ENCODE measurements at places on chromosomes 3 and 15.

DNA sequence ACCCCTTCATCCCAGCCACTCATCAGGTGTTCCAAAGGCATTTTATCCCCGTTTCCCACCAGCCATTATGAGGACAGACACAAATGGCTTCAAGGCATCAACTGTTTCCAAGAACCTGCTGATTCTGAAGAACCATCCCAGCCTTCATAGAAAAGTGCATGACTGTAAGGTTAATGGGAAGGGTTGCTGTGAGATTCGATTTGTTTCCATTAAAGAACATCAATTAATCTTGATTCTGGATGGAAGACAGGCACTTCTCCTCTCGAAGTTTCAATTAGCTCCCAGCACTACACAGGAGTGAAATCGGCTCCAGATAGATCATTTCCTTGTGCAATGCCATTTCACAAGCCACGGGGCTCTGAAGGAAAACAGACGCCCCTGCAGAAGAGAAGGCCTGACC is 25.8 kb downstream of the SRGAP3 start:
- DNase-seq: no peak

DNA sequence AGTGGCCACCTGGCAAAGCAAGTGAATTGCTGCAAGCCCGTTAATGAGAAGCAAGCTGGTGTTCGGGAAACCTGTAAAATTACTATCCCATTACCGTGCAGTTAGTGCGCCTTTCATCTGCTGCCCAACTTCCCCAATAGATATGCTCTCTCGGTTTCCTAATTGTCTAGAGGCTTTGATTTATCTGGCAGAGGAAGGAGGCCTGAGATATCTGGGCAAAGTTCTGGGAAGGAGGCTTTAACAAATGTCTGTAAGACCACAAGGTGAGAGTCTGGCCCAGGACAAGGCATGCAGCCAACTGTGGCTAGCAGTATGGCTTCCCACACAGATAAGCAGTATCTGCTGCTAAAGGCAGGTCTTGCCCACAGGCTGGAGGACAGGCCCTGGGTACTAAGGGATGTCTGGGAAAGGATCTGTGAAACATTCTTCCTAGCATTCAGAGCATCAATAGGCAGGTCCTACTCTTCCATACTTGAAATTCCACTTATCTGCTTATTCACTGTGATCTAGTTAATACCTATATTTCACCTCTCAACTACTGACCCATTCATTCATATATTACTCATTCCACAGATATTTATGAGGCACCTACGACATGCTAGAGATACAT is 130.0 kb upstream of the SLC2A2 start:
- DNase-seq: no peak

GRCh38 chr3:160501325-160501724 is 51.7 kb upstream of the TRIM59 start:
- no peak for DNase-seq

GRCh38 chr3:65662095-65662494 is 376.6 kb downstream of the MAGI1 start:
- no peak for DNase-seq

- no peak for DNase-seq
Observed at GRCh38 chr15:89117790-89118189, 29.5 kb downstream of the ABHD2 start.

DNA sequence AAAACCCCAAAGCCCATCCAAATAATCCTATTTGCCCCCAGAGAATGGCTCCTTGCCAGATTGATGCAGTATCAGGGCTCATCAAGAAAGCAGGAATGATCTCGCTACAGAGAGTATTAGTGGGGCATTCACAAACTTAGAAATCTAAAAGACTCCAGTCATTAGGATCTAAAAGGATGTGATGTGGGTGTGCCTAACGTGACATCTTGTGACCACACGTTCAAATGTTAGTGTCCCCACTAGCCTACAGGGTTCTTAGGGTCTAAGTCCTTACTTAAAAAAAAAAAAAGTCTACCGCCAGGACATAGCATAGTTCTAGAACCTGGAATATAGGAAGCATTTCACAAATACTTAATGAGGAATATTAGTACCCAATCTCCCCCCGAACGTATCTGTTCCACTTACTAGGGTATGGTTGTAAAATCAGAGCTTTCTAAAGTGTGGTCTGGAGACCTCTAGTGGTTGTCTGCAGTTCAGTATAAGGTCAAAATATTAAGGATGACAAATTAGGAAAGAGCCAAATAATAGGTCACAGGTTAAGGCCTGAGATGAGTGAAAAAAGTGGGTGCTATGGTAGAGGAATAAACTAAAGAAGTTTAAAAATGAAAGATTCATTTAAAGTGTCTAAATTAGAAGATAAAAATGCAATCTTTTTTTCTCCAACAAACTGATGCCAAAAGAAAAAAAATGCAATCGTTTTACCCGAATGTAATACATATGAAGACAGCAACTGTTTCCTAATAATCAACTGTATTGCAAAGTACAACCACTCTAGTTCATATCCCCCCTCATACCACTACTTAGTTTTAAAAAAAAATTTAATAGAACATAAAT is 4.2 kb upstream of the CHRM5 start:
- no peak for DNase-seq

GRCh38 chr3:172124271-172124670 is 84.9 kb downstream of the FNDC3B start:
- no peak for DNase-seq

- DNase-seq: no peak
Observed at GRCh38 chr15:67109141-67110034, 44.0 kb downstream of the SMAD3 start.

DNA sequence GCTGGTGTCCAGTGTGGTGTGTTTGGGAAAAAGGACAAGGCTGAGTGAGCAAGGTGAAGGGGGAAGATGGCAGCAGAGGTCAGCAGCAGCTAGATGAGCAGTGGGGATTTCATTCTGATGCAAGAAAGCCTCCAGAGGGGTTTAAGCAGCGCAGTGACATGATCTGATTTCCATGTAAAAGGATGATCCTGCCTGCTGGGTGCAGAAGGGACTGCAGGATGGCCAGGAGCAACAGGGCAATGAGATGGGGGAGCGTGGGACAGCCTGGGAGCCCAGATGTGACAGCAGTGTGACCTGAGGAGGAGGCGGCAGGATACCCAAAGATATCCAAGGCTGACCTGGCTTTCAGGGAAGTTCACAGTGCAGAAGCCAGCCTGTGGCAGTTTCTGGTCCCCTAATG is 6.1 kb downstream of the WNT7A start:
- DNase-seq: no peak

DNA sequence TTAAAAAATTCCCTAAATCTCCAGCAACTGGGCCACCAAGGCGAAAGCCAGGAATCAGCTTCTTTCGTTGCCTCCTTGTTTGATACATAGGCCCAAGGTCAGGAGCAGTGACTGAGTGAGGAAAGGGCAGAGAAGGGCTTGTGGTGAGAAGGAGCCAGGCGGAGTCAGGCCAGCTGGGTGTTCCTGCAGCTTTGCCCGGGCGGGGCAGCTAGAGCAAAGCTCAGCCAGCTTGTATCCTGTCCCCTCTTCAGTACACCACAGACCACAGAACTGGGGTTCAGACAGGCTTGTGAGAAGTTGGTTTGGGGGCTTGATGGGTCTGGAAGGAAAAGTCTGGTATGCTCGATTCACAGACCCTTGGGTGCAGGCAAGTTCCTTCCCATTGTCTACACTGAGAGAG is 52.6 kb downstream of the CCK start:
- no peak for DNase-seq

GRCh38 chr3:188602111-188602510 is 448.2 kb downstream of the LPP start:
- DNase-seq: no peak

DNA sequence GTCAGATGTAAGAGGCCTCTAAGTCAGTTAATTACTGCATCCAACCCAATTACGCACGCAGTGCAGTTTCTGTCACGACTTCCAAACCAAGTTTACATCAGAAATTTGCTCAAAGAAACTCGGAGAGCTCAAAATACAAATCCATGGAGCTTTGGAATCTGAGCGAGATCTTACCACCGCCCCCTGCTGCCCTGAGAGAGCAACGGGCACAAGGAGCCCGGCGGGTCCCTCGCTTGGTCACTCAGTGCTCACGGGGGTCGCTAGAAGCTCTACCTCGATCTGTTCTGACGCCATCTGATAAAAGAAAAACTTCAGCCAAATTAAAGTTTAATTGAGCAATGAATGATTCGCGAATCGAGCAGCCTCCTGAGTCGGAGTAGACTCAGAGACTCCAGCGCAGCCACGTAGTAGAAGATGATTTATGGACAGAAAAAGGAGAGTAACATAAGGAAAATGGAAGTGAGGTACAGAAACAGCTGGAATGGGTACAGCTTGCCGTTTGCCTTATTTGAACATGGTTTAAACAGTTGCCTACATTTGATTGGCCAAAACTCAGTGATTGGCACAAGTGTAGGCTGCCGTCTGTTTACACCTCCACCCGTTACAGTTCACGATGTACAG is 232.7 kb upstream of the ATP10A start:
- DNase-seq: no peak

- DNase-seq: no peak
Observed at GRCh38 chr15:88307344-88307743, 50.8 kb upstream of the NTRK3 start.

DNA sequence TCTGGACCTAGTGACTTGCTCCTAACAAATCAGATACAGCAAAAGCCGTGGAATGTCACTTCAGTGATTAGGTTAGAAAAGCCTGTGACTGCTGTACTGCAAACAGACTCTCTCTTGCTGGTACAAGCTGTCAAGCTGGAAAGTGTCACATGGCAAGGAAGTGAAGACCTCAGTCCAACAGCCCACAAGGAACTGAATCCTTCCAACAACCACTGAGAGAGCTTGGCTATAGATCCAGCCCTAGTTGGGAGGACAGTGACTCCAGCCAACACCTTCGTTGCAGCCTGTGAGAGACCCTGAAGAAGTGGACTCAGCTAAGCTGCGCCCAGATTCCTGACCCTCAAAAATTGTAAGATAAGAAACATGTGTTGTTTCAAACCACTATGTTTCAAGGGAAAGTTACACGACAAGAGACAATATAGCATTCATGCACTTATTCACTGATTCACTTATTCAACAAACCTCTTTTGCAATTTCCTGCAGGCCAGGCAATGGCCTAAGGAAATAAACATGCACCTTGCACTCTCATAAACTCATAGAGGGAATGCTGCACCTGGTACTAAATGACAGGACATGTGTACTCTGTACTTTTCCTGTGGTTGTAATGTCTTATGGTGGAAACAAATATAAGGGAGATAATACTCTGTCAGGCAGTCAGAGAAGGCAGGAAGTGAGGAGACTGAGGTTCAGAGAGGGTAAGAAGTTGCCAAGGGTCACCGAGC is 142.9 kb downstream of the CADPS start:
- no peak for DNase-seq

DNA sequence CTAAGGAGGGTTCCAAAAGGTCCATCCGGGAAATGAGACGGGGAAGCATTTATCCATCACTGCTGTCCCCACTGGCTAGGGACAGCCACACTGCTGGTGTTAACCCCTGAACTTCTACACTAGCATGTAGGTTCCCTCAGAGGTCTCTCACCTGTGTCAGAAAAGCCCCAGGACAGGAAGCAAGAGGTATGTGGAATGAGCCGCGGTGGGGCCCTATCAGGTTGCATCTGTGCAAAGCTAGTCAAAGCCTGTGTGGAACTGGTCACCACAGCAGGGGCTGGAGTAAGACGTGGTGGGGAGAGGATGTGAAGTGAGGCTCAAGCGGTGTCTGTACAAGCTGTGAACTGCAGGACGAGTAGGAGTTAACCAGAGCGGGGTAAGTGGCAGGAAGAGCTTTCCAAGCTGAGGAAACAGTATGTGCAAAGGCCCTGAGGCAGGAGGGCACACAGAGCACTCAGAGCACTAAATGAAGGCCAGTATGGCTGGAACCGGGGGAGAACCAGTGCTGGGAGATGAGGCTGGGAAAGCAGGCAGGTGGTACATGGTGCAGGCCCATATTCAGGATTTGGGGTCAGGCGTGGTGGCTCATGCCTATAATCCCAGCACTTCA is 57.8 kb downstream of the MEGF11 start:
- no peak for DNase-seq

- DNase-seq: peak; percentile 48
Observed at GRCh38 chr3:155323063-155323666, 29.7 kb upstream of the STRIT1 start.

DNA sequence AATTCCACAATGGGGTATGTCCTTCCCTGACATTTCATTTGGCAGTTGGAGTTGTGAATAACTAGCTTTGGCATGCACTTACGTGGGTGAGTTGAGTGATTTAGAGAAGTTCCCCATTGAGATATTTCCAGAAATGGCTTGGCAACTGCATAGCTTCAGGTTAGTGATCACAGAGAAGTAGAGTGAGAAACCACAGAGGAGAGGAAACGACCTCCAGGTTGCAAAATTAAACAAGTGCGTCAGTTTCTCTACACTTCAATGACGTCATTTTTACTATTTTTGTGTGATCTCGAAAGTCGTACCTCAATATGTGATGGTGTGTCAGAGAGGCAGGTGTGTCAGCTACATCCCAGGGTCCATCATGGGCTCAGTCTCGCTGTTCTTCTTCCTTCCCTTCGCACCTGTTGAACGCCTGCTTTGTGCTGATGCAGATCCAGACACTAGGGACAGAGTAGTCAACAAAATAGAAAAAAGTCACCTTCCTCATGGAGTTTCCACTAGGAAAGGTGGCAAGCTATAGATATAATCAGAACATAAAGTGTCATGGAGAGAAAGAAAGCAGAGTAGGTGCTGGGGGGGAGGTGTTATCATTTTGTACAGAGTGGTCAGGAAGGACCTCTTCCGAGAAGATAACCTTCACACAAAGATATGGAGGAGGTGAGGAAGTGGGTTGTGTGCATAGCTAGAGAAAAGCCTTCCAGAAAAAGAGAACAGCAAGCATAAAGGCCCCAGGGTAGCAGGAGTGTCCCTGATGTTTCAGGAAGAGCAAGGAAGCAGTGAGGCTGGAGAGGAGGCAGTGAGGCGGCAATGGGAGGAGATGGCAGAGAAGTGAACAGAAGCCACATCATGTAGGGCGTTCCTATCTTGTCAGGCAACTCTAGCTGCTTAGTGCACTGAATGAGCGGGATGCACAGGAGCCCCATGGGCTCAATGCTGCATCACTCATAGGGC is 75.6 kb downstream of the MCTP2 start:
- DNase-seq: no peak

GRCh38 chr3:108546247-108546646 is 35.9 kb upstream of the MYH15 start:
- no peak for DNase-seq

GRCh38 chr15:70202756-70203155 is 105.0 kb upstream of the TLE3 start:
- DNase-seq: no peak

DNA sequence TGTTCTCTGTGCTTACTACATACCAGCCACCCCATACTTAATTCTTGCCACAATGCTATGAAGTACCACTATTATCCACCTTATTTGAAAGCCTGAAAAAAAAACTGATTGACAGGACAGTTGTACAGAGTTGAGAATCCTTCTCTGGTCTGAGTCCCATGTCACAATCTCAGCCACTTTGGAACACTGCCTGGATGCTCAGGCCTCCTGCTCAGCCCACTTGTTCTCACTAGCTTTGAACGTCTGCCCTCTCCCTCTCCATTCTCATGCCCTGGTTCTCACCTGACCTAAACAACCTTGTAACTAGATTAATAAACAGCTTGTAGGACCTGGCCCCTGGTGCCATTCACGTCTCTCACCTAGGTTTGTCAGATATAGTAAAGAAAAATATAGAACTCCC is 53.9 kb downstream of the TRIM69 start:
- DNase-seq: no peak

- peak; percentile 46 for DNase-seq
Observed at GRCh38 chr15:33152502-33153109, 41.9 kb downstream of the FMN1 start.

GRCh38 chr15:85685356-85685755 is 109.4 kb downstream of the KLHL25 start:
- DNase-seq: no peak

GRCh38 chr3:16388850-16389441 is 123.9 kb downstream of the OXNAD1 start:
- no peak for DNase-seq

GRCh38 chr3:194928227-194928626 is 242.5 kb downstream of the FAM43A start:
- DNase-seq: no peak

Data from hippocampal formation (tissue), 2 donors.